ENCODE measurements at places on chromosomes 5 and 9. TPM values are rescaled to one million over a fixed set of nuclear protein-coding genes. Genes with fewer than 3 reads are reported as not detected.

PDCD1LG2 gene
- 0.67 TPM for total RNA-seq

MCIDAS gene
- total RNA-seq = not detected

DNA sequence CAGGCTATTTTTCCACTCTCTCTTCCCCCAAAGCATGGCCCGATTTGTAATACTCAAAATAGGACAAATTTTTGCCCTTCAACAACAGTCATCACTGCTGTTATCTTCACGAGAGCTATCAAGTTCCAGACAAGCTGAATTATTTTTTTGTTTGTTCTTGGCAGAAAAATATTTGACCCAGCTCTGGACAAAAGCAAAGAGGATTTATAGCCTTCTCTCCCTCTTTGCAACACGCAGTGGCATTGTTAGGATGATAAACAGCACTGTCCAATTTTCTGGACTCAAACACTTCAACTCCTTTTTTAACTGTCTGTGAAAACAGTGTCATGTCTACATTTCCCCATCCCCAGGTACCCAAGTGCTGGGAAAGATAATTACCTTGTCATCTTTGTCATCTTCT, 160.3 kb downstream of the SLF1 start:
- no peaks in the 10 kb centered on the region for H3K27me3 ChIP-seq
- no peak overlapping the region for H3K4me3 ChIP-seq
- no peaks in the 10 kb centered on the region for H3K4me1 ChIP-seq
- DNase-seq = no peak

DNA sequence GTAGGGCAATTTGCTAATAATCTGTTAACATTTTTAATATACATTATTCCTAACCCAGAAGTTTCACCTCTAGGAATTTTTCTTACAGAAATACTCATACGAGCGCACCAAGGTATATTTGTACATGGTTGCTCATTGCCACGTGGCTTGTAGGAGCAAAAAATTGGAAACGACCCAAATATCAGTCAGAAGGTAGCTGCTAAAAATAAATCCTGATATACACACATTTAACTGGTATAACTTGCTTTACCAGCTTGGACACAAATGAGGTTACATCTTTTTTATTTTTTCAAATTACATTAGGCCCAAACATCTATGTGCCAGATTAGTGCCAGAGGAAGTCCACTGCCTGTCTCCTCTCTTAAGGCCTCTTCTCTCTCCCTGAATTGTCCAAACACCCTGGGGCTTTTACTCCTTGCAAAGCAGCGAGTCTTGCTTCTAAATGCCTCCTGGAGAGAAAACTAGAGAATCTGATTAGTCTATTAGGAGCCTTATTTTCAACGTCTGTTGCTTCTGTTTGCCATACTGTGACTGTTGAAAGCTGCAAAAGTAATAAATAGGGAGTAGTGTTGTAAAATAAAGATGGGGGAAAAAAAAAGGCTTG, 92.0 kb upstream of the SSBP2 start:
- H3K4me1 ChIP-seq = no peaks in the 10 kb centered on the region
- no peak overlapping the region for H3K27ac ChIP-seq
- DNase-seq = no peak
- H3K4me3 ChIP-seq = no peak overlapping the region

DNA sequence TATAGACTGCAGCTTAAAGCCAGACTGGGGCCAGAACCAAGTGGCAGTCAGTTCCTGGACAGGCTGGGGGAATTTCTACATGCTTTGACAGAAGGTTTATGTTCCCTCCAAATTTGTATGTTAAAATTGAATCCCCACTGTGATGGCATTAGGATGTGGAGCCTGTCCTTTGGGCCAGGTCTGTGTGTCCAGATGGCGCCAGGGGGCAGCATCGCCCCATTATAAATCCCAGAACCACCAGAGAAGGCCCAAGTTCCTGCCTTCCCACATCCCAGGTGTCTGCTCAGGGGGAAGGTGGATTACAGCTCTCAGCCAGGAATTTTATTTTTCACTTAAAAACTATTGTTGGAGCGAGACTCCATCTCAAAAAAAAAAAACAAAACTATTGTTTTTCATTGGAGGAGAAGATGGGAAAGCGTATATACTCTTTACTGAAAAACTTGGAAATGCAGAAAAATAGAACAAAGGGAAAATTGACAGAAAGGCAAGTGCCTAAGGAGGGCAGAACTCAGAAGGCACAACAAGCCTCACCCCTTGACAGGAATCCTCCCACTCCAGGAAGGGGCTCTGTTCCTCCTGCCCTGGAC, 5.0 kb downstream of the IL3 start:
- H3K27me3 ChIP-seq = no peaks in the 10 kb centered on the region
- DNase-seq = peak; percentile 59
- H3K4me3 ChIP-seq = no peak overlapping the region
- H3K27ac ChIP-seq = no peak overlapping the region
- H3K4me1 ChIP-seq = peaks cover 7% of the 10 kb centered on the region
- no peaks in the 10 kb centered on the region for H3K36me3 ChIP-seq

DNA sequence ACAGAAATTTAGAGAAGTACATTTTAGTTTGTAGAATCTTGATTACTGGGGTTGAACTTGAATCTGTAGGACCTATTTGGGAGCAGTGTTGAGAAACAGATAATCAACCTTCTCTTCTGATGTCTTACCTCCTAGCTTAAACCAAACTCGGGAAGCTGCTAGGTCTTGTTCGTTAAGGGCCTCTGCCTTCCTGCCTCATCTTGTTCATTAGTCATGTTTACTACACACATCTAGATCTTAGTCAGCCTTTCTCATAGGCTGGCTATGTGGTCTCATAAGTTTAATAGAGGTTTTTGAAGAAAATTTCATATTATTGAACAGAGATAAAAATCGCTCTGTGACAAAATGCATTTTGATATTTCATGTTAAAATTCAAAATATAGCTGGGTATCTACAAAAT, 331.0 kb upstream of the EDIL3 start:
- no peak overlapping the region for H3K4me3 ChIP-seq
- no peaks in the 10 kb centered on the region for H3K27me3 ChIP-seq
- H3K4me1 ChIP-seq = no peaks in the 10 kb centered on the region
- H3K36me3 ChIP-seq = no peaks in the 10 kb centered on the region
- no peak for DNase-seq

DNA sequence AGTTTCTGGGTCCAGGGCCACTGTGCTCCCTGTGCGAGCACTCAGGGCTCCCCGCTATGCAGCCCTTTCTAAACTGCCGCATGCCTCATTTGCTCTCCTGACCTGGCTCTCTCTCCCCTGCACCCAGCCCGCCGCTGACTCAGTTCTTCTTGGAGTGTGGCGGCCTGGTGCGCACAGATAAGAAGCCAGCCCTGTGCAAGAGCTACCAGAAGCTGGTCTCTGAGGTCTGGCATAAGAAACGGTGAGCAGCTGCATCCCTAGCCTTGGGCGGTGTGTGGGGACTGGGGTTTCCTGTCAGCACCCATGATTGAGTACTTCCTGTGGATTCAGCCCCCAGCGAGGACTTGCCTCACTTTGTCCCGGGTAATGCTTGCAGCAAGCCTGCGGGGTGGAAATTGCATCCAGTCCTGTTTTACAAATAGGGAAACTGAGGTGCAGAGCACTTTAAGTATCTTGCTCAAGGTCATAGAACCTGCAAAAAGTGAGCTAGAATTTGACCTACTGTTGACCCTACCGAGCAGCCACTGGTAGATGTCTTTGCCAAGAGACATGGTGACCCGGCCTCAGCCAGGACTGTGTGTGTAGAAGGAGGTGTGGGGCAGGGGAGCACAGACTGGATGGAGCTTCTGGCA, 27.9 kb downstream of the USP20 start:
- no peaks in the 10 kb centered on the region for H3K27me3 ChIP-seq
- H3K4me1 ChIP-seq = no peaks in the 10 kb centered on the region
- no peak overlapping the region for H3K27ac ChIP-seq
- peaks cover 41% of the 10 kb centered on the region for H3K36me3 ChIP-seq
- DNase-seq = no peak

- H3K27me3 ChIP-seq = no peaks in the 10 kb centered on the region
- no peaks in the 10 kb centered on the region for H3K36me3 ChIP-seq
Observed at GRCh38 chr5:171441246-171441791, 21.9 kb downstream of the FGF18 start.

DNA sequence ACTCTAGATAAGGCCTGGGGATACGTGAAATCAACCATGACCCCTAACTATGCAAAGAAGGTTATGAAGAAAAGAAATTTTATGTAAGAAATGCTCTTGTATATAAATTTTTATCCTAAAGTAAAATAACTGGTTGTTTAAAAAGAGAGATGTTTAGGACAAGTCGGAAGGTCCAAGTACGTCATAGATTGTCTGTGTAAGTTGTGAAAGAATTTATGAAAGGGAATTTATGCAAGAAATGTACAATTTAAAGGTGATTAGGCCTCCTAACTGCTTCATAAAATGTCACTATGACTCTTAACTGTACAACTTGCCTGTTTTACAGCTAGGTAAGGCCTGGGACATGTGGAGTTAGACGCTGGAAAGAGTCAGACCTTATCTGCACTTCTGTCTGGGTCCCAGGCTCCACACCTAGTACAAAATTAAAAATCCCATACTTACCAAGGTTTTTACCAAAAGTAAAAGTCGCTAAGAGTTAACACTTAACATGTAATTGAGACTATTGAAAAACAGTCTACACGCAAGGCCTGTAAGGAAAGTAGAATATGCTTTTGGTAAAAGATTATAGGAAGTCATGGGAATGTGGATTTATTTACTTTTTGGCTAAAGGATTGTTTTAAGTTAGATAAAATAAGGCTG, 77.4 kb downstream of the KIAA0825 start:
- no peak overlapping the region for H3K27ac ChIP-seq
- no peak for DNase-seq
- H3K4me1 ChIP-seq = peaks cover 4% of the 10 kb centered on the region
- H3K36me3 ChIP-seq = no peaks in the 10 kb centered on the region

DNA sequence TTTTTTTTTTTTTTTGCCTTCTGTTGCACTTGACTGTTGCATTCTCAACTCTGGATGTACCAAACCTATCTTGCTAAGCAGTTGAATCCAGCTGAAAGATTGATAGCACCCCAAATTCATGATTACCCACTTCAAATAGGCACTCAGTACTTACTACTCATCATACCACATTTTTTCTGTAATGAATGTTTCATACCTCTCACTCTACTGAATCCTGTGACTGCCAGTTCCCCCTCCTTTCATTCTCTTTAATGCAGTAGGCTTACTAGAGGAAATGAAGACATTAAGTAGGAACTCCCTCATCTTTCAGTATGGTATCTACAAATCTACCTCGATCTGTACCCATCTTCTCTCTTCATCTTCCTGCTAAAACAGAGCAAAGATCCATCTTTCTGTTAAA, 6.8 kb downstream of the INVS start:
- H3K27ac ChIP-seq = no peak overlapping the region
- H3K4me1 ChIP-seq = no peaks in the 10 kb centered on the region
- H3K4me3 ChIP-seq = no peak overlapping the region
- peaks cover 14% of the 10 kb centered on the region for H3K36me3 ChIP-seq

GRCh38 chr5:312845-313244, 8.7 kb upstream of the AHRR start:
- H3K4me3 ChIP-seq = no peak overlapping the region
- no peaks in the 10 kb centered on the region for H3K27me3 ChIP-seq
- no peak for DNase-seq
- H3K27ac ChIP-seq = no peak overlapping the region
- peaks cover 5% of the 10 kb centered on the region for H3K4me1 ChIP-seq

DNA sequence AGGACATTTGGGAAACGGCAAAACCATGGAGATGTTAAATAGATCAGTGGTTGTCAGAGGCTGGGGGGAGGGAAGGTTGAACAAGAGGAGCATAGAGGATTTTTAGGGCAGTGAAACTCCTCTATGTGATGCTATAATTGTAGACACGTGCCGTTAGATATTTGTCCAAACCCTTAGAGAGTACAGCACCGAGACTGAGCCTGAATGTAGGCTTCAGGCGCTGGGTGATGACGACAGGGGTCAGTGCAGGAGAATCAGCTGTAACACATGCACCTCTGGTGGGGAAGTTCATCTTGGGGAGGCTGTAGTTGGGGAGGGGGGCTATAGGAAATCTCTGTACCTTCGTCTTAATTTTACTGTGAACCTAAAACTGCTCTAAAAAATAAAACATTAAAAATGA, 22.2 kb upstream of the CLPTM1L start:
- no peaks in the 10 kb centered on the region for H3K36me3 ChIP-seq
- H3K4me1 ChIP-seq = peaks cover 48% of the 10 kb centered on the region
- peak; percentile 46 for DNase-seq
- H3K27me3 ChIP-seq = peaks cover 14% of the 10 kb centered on the region
- H3K27ac ChIP-seq = no peak overlapping the region

Data from B cell (primary cell).